ENCODE measurements at places on chromosomes 5 and 9.
A peak's percentile ranks its signal among the peaks of the same experiment; 100 is the strongest.

DNA sequence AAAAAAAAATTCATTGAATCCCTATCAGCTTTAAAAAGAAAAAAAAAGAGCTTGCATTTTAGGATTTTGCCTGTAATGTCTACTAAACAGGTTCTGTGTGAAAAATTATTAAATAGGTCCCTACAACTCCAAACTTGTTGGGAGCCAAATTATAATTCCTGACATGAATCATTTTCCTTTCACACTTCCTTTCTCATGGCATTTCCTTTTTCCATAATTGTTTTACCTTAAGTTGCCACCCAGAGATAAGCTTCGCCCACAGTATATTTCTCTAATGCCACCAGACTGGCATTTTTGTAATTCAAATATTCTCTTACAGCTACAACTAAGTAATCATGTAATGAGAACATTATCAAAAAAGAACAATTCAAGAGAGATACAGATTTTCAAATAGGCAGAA lies 348.8 kb downstream of the EFNA5 start:
- no peak for DNase-seq

GRCh38 chr9:132046456-132046855 lies 33.2 kb downstream of the MED27 start:
- no peak for DNase-seq

- DNase-seq = peak; percentile 19
These were observed 926 bp upstream of the MYO10 start for GRCh38 chr5:16936989-16937438.

GRCh38 chr9:114619191-114619761 lies 8.2 kb downstream of the TMEM268 start:
- DNase-seq = no peak

DNA sequence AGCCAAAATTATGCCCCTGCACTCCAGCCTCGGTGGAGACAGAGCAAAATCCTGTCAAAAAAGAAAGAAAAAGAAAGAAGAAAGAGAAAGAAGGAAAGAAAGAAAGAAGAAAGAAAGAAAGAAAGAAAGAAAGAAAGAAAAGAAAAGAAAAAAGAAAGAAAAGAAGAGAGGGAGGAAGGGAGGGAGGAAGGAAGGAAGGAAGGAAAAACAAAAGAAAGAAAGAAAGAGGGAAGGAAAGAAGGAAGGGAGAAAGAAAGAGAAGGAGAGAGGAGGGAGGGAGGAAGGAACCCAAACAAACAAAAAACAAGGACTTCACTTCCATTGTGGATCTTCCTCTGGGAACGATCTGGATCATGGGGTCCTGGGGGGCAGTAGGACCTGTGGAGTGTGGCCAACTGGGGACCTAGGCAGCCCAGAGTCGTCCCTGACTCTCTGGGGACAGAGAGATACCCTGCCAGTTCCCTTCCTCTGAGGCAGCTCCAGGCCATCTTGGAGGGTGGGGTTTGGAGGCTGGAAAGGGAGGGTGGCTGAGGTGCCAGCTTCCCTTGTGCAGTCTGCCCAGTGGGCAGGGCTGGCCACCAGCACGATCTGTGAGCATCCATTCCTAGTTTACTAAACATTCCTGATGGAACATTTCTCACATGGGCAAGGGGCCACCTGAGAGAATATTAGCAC lies 216.8 kb downstream of the PAX5 start:
- no peak for DNase-seq

DNA sequence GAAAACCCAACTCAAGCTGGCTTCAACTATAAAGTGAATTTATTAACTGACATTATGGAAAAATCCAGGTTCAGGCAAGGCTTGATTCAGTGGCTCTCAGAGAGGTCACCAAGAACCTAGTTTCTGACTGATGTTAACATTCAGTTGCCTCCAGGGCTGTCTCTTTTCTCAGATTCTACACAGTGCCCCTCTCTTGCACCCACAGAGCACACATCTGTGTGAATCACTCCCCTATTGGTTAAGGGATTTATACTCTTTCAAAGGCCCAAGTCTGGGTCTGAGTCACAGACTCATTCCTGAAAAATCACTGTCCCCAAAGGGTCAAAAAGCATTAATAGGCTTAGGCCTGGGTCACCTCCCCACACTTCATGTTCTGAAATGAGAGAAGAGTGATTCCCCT lies 6.2 kb upstream of the HAVCR2 start:
- no peak for DNase-seq

DNA sequence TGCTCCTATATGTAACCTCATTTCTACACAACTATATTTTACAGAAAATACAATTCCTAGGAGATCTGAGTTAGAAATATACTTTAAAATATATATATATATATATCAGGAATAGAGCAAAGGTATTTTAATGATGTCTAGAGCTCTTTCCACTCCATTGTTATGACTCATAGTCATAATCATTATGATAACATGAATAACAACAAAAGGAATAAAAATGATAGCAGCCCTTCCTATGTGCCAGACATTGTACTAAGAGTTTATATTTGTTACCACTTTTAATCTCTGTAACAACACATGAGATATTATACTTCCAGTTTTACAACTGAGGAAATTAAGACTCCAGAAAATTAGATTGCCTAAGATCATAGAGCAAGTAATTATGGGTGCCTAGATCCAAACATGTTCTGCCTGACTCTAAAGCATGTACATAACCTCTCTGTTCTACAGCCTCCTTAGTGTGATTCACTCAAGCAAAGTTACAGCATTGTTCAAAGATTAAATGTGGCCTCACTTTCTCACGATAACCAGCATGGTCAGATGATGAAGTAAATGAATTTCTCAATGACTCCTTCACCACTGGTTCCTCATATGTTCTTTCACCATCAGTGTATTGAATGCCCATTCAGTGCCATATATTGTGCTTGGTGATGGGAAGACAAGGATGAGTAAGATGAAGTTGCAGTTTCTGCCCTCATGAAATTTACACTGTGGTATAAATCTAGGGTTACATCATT lies 452.1 kb downstream of the EFNA5 start:
- no peak for DNase-seq

DNA sequence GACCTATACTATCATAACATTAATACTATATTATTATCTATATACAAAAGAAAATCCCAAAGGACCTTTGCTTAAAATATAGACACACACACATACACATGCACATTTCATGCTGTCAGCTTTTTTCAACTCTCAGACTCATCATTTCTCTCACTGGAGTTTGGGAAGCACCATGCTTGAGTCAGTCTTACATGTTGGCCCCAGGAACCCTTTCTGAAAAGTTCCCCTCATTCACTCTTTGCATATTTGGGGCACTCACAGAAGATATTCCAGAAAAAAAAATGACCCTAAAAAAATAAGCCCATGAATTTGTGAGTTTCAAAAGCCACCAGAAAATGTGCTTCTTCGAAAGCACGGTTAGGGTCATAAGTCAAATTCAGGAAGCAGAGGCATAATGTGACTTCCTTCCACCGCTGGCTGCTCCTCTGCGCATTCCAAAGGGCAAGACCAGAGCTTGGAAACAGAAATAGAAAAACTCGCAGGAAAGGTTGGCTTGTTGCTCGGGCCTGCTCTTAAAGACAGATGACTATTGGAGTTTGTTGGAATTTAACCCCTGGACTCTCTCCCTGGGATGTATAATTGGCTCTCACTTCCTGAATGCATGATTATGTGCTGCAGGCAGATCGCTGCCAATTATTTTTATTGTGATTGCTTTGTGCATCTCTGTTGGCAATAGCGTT lies 129.7 kb upstream of the IQGAP2 start:
- DNase-seq = no peak

DNA sequence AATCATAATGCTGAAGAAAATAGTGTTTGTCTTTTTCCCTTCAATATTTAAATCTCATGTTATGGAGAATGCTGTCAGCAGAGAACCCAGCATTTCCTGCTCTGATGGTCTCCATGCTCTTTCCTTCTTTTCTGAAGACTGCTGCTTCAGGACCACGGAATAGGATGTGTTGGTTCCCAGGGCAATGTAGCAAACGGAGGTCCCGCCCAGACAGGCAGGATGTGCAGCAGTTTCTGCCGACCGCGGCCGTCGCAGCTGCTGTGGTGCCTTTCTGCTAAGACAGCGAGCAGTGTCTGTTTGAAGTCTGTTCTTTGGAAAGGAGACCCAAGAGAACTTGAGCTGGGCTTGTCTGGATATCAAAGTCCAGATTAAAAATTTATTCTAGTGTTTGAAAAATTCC lies 654.3 kb downstream of the CCDC171 start:
- DNase-seq = no peak

Data from DMS79 (cell line).